HTR-8/SVneo (cell line): ENCODE measurements at places on chromosomes 4 and X.
A peak's percentile ranks its signal among the peaks of the same experiment; 100 is the strongest.

DNA sequence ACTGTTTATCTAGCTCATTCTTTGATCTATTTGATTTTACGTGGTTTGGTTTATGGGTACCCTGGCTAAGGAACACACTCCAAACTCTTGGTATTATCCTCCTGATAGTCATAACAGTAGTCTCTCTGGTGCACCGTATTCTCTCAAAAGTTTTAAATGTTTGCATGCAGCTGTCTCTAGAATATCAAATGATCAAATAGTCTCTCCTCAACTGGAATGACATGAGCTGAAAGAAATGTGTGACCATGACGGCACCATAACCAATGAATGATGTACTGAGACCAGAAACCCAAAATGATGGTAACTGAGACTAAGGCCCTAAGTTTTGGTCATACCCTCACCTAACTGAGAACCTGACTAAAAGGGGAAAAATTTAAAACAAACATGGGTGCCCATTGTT lies 319.4 kb downstream of the SLC7A11 start:
- no peak for DNase-seq

GRCh38 chrX:130165181-130165702 lies 399 bp downstream of the AIFM1 start:
- no peak for DNase-seq

GRCh38 chrX:123060986-123061385 lies 123.1 kb upstream of the GRIA3 start:
- DNase-seq, result no peak

- DNase-seq, result no peak
These were observed 241.8 kb downstream of the FBXO8 start for GRCh38 chr4:174041555-174042105.

DNA sequence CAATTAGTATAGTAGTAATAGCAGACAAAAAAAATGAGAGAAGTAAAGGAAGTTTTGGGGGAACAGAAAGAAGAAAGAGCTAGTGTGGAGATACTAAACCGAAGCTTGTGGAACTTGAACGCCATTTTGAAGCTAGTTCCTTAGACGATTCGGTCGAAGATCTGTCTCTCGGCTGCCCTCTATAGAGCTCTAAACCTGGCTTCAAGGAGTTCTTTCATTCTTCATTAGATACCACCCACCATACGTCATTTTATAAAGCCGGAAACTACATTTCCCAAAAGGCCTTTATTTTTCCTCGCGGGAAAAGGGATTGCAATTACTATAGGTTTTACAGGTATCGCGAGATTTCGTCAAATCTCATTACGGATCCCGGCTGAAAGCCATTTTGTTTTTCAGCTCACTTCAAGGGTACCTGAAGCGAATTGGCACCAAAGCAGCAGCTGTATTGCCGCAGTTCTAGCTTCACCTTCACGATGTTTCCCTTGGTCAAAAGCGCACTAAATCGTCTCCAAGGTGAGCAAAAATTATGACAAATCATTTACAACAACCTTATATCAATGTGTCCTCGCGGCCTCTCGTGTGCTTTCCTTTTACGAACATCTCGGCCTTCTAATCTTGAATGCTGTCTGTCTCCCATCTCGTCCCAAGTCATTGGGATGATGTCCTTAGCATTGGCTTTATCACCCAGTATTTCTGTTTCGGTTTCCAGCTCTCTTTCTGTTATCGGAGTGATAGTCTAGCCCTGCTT lies at the start of gene COX7B:
TSS of gene COX7B (plus strand) at position 388 of the 748 bp plus-strand sequence. CDS start at position 474, 86 bp downstream.
- DNase-seq, result peak; percentile 75

DNA sequence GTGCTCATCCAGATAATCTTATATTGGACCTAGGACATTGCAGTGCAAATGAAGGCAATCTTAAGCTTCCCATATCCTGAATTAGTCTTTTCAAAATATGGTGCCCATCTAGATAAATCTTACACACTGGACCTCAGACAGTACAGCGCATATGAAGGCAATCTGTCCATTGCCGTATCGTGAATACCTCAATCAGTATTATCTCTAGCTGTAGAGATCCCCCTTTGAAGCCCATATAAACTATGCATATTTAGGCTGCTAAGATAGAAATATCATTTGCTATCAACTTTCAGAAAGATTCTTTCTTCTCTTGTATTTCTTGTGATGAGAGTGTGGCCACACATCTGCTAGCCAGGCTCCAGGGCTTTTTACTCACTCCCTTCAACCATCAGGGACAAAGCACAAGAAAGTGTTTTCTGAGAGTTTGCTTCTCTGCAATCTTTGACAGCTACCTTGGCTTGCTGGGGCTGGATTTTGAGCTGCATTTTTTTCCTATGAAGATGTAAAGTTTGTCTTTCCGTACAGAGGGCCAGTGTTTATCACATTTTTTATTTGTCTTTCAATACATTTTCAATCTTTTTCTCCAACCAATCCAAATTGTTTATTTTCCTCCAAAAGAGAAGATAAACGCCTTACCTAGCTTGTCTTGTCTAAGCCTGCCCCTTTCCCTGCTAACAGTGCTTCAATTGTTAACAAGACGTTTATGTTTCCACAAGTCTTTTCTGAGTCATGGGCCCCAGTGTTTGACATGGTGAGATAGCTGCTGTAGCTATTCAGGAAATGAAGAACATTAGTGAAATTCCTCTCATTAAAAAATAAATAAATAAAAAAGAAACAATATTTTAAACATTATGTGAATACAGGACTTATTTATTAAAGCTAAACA lies 57.6 kb upstream of the FAT1 start:
- DNase-seq, result peak; percentile 57

DNA sequence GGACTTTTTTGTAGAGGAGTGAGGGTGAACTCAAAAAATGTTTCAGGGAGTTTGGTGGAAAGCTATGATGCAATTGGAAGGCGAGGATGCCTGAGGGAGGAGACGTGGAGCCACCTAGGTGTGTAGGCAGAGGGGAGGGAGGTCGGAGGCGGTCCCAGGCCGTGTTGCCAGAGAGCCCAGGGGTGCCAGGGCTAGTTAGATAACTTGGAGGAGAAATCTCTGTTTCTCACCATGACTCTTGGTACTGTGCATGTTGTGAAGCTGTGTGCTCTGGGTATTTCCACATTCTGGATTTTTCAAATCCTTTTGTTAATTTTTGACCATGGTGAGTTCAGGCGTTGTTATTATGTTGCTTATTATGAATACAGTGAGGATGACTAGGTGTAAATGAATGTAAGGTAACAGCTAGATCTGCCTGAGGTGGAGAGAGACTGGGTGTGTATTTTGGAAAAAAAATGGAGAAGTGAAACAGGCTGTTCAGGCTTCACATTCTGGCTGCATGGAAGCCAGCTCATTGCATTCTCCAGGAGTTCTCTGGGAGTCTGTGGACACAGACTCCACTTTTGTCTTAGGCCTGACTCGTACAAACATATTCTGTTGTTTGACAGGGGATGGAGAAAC lies 4.5 kb downstream of the RAB9A start:
- DNase-seq, result no peak

DNA sequence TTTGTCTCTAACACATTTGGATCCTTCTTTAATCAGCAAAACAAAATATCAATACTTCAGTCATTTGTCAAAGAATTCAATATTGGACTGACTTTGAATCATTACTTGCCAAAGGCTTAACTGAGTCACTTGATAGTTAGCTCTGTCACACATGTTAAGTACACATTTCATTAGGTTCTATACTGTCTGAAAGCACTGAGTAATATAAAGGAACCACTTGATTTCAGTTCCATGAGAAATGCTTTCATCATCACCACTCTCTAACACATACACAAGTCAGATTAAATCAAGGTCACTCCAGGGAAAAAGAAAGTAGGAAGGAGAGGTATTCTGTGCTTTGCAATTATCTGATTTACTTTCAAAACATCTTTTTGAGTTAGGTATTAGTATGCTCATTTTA lies 1233.1 kb downstream of the C4orf33 start:
- no peak for DNase-seq

DNA sequence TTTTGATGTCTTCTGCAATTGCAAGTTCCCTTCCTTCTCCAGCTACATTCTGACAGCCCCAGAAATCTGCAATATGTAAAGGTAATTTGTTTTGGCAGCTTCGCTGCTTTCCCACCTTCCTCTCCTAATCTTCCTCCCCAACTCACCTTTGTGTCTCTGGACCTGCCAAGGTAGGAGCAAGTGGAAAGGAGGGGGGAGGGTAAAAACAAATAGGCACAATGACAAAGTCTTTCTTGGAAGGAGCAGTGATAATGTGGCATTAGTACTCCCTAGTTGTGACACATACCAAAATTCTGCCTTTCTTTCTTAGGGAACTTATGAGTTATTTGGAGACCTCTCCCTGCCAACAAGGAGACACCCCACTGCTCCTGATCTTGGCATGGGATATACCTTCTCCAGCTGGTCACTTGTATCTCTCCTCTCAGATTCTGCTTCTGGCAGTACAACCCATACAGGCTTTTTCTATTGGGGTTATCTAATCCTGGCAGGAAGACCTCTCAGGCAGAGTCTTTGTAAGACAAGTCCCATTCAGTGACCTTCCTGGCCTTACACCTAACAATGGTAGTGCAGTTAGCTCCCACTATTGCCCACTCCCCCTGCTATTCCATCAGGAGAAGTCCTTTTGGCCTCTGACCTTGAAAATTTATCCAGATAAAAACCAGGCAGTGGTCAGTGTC lies 24.2 kb downstream of the F8 start:
- no peak for DNase-seq

GRCh38 chrX:323721-324628 lies 5.4 kb upstream of the GTPBP6 start:
- no peak for DNase-seq

- DNase-seq, result peak; percentile 19
These were observed 110.9 kb upstream of the ANK2 start for GRCh38 chr4:112938461-112939058.

- no peak for DNase-seq
These were observed 21.1 kb downstream of the AMER1 start for GRCh38 chrX:64184396-64184795.

GRCh38 chrX:9267415-9267814 lies 197.4 kb upstream of the TBL1X start:
- DNase-seq, result no peak

DNA sequence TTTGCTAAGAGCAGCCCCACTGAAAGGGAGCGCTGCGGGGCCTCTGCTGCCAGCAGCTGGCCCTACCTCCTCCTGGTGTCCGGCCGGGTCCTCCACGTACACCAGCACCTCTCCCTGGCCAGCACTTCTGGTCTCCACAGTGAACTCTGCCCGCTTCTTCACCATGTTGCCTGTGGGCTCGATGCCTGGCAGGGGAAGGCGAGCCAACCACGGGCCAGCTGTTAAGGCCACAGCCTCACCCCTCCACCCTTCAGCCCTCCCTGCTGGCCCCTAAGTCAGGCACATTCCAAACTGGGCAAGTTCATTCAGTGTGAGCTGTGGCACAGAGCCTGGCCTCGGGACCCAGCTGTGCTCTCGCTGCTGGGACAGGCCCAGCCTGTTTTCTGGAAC lies 7.8 kb downstream of the FLNA start:
- no peak for DNase-seq

DNA sequence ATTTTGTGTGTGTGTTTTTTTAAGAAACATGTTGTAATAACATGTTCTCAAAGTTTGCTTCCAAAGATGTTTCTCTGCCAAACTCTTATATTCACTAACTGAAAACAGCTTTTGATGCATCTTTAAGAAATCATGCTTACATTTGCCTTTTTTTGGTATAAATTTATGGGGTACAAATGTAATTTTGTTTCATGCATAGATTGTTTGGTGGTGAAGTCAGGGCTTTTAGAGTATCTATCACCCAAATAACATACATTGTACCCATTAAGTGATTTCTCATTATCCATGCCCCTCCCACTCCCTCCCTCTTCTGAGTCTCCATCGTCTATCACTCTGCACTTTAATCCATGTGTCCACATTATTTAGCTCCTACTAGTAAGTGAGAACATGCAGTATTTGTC lies 30.8 kb downstream of the SPINK2 start:
- DNase-seq, result no peak

DNA sequence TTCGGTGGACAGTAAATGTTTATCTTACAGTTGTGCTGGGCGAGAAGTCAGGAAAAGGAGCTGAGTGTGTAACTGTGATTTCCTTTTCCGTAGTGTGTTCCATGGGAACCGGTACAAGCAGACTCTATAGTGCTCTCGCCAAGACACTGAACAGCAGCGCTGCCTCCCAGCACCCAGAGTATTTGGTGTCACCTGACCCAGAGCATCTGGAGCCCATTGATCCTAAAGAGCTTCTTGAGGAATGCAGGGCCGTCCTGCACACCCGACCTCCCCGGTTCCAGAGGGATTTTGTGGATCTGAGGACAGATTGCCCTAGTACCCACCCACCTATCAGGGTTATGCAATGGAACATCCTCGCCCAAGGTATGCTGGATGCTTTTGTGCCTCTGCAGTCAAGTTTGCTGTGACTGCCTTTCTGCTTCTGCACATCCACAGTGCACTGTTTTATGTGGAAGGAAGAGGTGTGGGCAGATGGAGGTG lies 27.4 kb downstream of the NOCT start:
- DNase-seq, result no peak

DNA sequence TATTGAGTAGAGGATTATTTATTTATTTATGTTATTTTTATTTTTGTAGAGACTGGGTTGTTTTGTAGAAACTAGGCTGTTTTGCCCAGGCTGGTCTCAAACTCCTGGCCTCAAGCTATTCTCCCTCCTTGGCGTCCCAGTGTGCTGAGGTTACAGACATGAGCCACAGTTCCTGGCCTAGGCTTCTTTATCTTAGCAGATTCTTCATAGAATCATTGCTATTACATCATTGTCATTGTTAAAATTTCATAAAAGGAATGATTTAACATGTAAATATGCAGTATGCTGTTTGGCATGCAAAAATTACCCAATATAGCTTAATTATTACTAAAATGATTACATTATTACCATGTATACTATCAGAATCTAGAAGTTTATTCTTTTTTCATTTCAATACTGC lies 24.2 kb downstream of the SULT1E1 start:
- no peak for DNase-seq

DNA sequence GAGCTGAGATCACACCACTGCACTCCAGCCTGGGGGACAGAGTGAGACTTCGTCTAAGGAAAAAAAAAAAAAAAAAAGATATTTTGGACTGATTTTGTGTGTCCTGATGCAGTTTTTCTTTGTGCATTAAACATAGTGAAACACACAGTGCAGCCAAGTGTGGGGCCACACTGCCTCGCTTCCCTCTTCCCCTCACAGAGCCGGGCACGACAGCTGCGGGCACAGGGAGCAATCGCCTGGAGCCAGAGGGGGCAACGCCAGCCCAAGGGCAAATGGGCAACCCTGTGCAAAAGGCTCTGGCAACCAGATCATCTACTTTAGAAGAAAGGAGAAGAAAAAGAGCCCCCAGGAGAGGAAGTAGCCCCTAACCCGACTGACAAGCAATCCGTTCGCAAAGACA lies 13.5 kb upstream of the CCNQ start:
- DNase-seq, result no peak

DNA sequence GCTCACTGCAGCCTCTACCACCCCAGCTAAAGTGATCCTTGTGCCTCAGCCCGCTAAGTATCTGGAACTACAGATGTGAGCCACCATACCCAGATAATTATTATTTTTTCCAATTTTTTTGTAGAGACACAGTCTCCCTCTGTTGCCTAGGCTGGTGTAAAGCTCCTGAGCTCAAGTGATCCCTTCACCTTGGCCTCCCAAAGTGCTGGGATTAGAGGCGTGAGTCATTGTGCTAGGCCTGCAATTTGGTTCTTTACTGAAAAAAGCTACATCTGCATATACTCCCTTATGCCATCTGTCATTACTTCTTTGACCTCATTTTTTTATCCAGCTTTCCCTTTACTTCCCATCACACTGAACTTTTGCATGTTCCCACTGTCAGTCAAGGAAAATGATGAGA lies 2012.4 kb upstream of the IGFBP7 start:
- no peak for DNase-seq

- no peak for DNase-seq
These were observed 333.8 kb upstream of the TENM3 start for GRCh38 chr4:181909368-181909767.
